NCI-H187 treated with DMSO at 0.1 percent for 48 hours (cell line): ENCODE measurements at places on chromosomes 6 and 20.

GRCh38 chr6:138318741-138319375, 58.8 kb upstream of the SMIM28 start:
- DNase-seq: no peak

DNA sequence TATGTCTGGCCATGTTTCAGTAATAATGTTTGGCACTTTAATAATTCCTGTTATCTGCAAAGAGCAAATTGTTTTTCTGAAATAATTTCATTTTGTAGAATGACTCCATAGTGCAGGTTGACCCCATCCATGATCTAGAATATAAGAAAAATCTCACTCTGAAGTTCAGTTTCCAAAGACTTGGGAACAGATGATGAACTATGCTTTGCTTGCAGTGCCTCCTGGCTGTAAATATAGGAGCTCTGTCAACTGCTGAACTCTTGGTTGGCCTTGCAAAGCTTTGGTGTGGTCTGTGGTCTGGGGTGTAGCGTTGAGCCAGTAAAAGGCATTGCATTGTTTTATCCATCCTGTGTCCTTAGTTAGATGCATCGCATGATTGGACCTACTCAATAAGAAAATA, 104.0 kb downstream of the PLCB4 start:
- no peak for DNase-seq

DNA sequence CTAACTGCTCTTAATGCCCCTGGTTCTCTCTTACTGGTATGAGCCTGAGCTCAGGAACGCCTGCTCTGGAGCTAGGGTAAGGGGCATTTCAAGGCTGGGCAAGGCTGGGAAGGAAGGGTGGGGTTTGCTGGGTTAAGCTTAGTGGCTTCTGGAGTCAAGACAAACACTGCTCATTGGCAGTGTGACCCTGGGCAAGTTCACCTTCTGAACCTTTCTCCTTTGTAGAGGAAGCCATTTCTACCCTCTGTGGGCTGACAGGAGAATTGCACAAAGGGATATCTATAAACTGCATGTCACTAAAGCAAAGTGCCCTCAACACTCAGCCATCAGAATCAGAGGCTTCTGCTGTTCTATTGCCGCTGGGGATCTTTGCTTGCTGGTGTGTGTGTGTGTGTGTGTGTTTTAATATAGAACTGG, 20.3 kb upstream of the LRRN4 start:
- DNase-seq: no peak

GRCh38 chr6:20364327-20364726, 37.4 kb upstream of the E2F3 start:
- no peak for DNase-seq

DNA sequence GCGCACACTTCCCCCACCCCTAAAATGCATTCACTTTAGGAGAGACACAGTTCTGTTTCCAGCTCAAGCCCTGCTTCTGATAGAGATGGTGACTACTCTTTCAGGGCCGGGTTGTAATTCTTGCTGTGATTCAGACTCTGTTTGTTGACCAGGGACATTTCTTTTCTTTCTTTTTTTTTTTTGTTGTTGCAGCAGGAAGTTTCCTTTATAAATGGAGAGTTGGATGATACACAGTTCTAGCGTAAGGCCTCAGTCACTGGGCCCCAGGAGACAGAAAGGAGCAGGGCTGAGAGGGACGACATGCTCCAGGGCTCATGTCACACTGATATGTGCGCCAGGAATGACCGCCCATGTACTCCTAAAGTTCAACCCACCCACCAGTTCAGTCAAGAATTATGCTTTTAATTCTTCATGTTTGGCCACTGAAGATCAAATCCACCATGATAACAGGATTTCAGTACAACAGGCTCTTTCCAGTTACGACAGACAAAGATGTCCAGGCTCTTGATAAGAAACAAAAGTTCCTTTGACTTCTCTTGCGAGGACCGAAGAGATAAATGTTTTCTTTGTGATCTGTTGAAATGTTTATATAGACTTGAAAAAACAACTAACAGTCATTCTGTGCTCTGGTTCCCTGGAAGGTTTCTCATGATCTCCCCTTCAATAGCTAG, 142.5 kb downstream of the CD164 start:
- no peak for DNase-seq

- DNase-seq: no peak
Observed at GRCh38 chr6:166237617-166238016, 70.0 kb upstream of the TBXT start.

GRCh38 chr20:46557231-46557956, 6.9 kb upstream of the OCSTAMP start:
- no peak for DNase-seq

GRCh38 chr6:15515226-15515625, 147.6 kb downstream of the DTNBP1 start:
- DNase-seq: no peak

DNA sequence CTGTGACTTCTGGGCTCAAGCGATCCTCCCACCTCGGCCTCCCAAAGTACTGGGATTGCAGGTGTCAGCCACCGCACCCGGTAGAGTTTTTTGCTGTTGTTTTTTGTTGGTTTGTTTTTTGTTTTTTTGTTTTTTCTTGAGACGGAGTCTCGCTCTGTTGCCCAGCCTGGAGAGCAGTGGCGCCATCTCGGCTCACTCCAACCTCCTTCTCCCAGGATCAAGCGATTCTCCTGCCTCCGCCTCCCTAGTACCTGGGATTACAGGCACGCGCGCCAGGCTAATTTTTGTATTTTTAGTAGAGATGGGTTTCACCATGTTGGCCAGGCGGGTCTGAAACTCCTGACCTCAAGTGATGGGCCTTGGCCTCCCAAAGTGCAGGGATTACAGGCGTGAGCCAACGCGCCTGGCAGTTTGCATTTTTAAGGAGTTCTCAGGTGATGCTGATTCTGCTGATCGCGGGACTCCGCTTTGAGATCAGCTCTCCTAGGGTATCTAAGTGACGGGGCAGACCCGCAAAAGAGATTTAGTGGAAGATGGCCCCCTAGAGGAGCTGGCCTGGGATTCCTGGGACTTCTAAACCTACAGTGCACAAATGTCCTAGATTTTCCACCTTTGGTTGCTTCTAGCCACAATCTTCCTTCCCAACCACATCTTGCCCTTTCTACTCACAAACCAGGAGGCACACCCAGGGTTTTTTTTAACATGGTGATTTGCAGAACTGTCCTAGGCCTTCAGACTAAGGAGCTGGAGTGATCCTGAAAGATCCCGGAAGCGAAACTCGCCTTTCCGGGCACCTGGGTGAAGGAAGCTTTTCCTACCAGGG, 45.2 kb downstream of the DPPA5 start:
- no peak for DNase-seq

DNA sequence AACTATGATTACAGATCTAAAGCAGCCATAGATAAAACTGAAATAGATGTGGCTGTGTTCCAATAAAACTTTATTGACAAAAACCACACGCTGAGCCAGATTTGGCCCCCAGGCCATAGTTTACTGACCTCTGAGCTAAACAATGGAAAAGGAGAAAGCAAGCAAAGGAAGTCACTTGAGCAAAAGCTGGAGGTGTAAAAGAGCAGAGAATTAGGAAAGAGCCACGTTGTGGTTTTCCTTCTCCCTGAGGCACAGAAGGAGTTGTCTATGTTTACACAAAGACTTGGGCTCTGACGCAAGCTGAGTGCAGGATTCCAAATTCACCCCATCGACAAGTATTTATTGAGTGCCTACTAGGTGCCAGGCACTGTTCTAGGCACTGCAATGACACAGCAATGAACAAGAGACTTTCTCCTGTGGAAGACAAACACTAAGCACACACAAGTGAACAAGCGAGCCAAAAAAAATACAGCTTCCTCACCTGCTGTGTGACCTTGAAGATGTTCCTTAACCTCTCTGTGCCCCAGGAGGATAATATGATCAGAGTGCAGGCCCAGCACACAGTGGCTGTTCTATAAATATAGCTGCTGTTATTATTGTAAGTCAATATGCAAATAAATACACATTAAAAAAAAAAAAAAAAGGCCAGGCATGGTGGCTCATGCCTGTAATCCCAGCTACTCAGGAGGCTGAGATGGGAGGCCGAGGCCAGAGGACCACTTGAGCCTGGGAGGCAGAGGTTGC, 75.4 kb upstream of the PTPN1 start:
- no peak for DNase-seq

DNA sequence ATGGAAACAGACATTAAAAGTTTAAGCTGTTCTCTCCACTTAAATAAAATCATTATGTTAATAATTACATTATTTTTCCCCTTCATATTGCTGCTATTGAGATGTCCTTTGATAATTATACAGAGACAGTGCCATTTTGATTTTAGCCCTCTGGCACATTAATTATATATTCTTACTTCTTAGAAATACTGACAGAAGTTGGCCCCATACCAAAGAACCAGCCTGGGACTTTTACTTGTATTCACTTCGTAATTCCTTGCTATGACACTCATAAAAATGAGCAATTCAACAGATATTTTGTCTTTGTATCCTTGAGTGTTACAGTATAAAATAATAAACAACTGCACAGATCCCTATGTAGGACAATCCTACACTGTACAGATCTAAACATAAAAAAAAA, 743.7 kb downstream of the TBC1D32 start:
- no peak for DNase-seq

GRCh38 chr6:80725156-80725930, 618.9 kb downstream of the BCKDHB start:
- DNase-seq: no peak

- DNase-seq: no peak
Observed at GRCh38 chr6:7169296-7169721, 61.5 kb downstream of the RREB1 start.

DNA sequence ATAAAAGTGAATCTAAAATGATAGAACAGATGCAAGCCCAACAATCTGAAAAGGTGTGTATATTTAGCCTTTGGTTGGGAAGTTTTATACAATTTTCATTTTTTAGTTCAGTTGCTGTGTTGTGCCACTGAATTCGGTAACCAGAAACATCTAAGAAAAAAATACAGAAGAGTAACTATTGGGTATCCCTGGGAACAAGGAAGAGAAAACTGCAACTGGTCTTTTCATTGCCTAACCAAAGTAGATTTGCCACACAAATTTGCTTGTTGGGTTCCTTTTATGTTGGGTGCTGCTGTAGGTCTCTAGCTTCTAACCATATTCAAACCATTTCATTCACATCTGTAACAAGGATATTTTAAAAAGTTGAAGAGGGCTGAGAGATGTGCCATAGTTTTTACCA, 2.8 kb upstream of the TMEM30A start:
- no peak for DNase-seq

GRCh38 chr6:40733770-40734396, 146.7 kb upstream of the LRFN2 start:
- DNase-seq: no peak

DNA sequence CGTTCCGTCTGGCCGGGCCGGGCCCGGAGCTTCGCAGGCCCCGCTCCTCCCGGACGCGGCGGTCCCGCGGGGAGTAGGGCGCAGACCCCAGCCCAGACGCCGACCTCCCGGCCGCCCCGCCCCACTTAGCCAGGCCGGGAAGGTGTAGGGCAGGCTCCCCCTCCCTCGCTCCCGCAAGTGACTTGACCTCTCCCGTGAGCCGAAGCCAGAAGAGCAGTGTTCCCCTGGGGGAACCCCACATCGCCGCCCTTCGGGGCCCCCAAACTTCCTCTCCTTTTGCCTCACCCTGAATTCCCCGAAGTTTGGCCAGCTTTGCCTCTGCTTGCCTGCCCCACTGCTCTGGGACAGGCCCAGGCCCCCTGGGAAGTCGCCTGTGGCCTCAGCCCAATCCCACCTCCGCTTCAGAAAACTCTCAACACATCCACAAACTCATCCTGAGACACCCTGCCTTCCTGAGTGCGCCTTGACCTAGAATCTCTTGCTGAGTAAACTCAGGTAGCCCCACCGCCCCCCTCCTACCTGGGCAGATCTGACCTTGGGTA, 524 bp upstream of the NOL4L start:
- no peak for DNase-seq

GRCh38 chr6:169235286-169235685, 18.4 kb downstream of the THBS2 start:
- DNase-seq: no peak

GRCh38 chr6:97029552-97029951, 105.0 kb downstream of the KLHL32 start:
- no peak for DNase-seq

DNA sequence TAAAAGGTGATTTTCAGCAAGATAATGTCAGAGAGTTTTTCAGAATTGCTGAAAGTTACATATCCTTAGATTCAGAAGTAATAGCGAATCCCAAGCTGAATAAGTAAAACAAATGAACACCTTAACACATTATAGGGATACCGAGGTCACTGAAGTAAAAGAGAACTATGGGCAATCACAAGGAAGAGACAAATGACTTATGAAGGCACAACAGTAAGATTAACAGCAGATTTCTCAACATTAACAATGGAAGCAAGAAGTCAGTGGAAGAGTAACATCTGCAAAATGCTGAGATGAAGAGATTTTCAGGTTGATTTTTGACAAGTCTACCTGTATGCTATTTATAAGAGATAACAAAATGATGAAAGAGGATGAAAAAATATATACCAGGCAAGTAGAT, 86.1 kb upstream of the EZR start:
- no peak for DNase-seq

- DNase-seq: no peak
Observed at GRCh38 chr6:115415378-115415777, 645.3 kb downstream of the FRK start.

DNA sequence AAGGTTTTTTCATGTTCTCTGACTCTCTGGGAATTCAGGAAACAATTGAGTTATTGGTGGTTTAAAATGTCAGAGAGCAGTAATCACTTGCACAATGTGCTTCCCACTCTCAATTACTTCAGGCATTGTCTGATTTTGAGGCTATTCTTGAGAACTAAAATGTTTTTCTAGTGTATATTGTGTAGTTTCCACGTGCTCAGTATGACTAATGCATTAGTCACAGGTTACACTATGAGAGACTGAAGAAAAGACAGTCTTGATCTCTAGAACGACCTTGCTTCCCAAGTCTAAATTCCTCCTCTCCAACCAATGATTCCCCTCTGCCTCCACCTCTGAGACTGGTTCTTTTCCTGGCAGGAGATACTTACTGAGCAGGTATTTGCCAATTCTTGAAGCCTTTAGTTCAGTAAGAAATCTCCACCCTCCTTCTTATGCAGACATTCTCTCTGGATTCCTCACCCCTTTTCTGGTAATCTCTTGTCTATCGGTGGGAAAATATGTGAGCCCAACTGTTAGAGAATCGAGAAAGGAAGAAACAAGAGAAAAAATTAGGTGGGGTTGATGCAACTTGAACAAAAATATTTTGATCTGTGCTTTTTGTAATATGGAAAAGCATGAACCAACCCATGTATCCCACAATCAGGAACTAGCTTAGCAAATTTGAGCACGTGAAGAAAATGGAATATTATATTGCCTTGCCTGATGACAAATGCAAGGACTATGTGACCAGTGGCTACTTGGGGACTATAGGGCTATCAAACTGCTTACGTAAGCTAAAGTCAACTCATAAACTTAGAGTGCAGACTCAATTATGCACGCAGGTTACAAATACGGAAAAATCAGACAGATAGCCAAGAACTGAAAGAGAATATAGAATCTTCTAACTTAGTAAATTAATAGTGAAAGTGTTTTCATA, 61.1 kb upstream of the SLC22A16 start:
- DNase-seq: no peak

GRCh38 chr6:129073691-129074395, 190.9 kb downstream of the LAMA2 start:
- DNase-seq: no peak
